ENCODE measurements at places on chromosomes 7 and 10. TPM values are rescaled to one million over a fixed set of nuclear protein-coding genes. Genes with fewer than 3 reads are reported as not detected.
A peak's percentile ranks its signal among the peaks of the same experiment; 100 is the strongest.

DNA sequence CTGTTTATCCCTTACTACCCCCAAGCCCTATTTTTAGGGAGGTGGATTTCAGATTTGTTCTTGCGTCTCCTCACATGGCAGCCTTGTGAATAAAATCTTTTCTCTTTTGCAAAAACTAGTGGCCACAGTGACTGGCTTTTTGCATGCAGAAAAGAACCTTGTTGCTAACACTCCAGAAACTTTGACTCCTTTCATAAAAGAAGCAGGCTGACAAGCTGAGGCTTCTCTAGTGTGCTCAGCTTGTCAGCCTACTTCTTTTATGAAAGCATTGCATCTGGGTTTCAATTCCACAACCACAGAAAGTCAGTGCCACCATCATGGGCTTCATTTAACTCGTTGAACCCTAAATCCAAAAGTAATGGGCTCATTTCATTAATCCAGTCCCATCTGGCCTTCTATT is 761.0 kb upstream of the COBL start:
- no peak for DNase-seq

- no peak for DNase-seq
These were observed 28.7 kb upstream of the ARHGAP22 start for GRCh38 chr10:48633381-48634197.

DNA sequence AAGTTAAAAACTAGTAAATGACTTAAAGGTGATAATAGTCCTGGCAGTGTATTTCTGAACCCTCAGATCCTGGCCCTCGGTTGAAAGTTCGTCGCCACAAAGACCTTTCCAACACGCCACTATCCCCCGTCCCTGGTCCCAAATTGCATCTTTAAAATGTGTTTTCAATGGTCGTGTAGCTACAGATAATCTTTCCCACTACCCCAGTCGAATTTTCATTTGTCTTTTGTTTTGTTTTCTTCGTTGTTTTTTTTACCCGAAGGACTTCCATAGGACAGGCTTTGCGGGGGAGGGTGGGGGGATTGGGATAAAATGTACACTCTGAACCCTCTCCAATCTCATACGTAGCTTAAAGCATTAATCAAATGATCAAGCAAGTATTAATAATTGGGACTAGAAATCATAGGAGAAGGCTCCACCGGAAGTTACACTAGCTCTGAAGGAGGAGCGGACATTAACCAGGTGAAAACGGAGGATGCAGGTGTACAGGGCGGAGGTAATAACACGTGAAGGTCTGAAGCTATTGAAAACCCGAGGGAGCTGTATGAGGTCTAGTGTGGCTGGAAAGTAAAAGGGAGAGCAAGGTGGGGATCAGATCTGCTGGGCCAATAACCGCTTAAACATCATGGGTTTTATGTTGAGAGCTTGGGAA is 32.8 kb upstream of the PHF14 start:
- DNase-seq = no peak

GRCh38 chr10:89567576-89568245 is 32.3 kb upstream of the SLC16A12 start:
- no peak for DNase-seq

DNA sequence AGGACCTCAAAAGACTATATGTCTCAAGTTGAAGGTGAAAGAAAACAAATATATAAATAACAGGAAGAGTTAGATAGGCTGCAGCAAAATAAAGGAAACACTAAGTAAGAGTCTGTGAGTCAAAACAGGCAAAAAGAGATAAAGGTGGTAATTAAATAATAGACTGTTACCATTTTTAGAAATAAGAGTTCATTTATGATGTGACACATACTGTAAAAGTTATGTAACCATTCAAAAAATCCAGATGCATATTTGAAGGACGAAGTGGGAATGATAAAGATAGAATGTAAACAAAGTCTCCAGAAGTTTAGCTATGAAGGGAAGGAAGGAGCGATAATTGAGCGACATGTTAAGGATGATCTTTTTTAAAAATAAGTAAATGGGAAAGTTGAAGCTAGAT is 50.5 kb downstream of the HECTD2 start:
- DNase-seq = no peak

- DNase-seq = no peak
These were observed 55.1 kb upstream of the ZEB1 start for GRCh38 chr10:31263903-31264302.

DNA sequence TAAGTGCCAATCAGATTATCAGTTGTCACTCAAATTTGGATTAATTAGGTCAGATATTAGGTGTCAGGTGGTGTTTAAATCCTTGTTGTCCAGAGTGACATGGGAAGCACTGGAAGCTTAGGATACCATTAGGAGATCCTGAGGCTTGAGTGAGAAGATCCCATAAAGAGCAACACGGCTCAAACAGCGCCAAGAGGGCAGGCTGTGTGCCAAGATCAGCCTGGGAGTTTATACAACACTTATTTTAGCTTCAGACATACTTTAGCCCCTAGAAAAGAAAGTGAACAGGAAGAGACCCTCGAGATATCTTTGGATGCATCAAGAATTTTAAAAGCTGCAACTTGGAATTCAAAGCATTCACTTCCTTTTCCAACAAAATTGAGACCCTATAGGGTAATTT is 14.2 kb upstream of the ACTA2 start:
- no peak for DNase-seq

DNA sequence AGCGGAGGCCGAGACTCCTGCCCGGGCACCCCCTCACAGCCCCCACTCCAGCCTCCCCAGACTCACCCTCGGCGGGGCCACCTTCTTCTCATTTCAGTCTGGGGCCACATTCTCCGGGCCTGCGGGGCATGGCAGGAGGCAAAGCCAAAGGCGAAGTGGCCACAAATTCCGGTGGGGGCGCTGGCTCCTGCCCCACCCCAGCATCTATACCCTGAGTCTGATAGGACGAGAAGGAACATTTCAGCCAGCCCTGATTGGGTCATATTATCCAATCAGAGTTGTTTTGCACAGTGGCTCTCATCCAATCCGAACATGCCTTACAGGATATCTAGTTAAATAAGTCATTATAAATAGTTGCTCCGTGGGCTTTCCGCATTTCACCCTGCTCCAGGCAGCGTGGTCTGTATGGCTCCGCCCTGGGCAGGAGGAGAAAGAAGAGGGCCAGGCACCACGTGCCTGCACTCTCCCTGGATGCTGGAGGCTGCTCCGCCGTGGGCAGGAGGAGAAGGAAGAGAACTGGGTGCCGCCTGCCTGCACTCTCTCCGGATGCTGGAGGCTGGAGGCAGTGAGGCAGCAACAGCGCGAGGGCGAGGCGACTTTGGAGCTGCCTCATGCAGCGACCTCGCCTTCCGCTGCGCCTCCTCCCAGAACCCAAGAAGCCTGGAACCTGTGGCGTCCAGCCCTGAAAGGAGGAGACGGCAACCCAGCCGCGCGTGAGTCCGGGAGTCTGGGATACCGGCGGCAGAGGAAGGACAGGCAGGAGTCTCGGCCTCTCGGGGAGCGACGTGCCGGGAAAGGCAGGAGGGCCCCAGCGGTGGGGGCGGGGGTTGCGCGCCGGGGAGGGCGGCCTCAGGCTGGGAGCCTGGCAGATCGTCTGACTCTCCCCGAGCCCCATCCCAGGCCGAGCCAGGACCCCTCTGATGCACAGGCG is 162.9 kb downstream of the ZNF33B start:
- DNase-seq = no peak

DNA sequence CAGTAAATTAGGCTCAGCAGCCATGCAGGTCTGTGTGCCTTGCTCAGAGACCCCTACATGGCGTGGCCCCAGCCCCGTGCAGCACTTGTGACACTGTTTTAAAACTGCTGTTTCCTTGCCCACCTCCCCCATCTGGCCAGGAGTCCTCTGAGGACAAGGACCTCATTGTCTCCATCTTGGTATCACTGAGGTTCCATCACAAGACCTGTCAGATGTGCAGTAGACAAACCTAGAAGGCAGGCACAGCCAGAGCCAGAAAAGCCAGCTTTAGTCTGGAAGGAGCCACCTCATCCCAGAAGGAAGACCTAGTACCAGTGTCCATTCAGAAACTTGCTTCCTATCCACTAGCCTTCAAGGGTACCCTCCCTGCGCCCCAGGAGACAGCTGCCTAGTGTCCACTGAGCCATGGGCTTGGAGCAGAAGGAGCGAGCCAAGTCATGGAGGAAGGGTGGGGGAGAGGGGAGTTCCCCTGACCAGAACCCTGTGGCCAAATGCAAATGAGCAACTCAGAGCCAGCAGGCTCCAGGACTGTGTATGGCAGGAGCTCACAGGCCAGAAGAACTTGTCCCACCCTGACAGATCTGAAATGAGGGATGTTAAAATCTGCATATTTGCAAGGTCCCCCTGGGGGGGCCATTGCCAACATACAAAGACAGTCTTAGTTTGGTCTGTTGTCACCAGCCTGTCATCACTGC is 176.1 kb downstream of the SH3PXD2A start:
- DNase-seq = no peak

DNA sequence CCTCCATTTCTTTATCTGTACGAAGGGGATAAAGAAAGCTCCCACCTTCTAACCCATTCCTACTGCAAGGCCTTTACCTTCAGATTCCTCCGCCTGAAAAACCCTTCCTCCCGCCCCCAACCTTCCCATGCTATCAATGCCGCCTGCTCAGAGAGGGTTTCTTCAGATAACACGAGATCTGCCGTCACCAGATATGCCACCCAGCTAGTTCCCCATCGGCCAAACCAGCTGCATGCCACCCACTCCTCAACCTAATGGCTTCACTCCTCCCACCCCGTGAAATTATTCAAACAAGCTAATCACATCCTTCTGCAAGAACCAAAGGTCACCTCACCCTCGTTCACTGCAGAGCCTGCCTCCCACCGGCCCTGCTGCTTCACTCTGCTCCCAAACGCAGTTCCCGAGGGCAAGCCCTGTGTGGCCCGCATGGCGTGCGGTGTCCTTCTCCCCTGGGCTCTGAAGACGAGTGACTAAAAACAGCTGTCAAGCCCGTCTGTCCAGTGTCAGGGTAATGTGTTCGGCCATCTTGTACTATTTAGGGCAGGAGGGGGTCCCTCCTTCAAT is 46.8 kb upstream of the TMEM213 start:
- no peak for DNase-seq

- no peak for DNase-seq
These were observed 100.0 kb upstream of the KCNMA1 start for GRCh38 chr10:77737608-77738007.

DNA sequence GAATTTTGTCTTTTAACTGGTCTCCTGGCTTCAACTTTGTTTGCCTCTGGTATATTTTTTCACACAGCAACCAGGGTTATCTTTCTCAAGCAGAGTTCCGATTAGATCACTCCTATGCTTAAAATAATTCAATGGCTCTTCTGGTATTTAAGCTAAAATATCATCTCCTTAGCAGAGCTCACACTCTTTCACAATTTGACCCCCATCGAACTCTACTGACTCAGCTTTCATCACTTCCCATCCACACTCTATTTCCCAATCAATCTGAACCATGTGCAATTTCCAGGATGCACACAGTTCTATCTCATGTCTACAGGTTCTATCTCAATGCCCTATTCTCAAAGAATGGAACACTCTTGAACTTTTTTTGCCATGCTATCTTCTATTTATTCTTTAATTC is 809.5 kb downstream of the GRID1 start:
- DNase-seq = no peak

GRCh38 chr10:14302035-14302434 is 28.7 kb downstream of the FRMD4A start:
- DNase-seq = no peak

DNA sequence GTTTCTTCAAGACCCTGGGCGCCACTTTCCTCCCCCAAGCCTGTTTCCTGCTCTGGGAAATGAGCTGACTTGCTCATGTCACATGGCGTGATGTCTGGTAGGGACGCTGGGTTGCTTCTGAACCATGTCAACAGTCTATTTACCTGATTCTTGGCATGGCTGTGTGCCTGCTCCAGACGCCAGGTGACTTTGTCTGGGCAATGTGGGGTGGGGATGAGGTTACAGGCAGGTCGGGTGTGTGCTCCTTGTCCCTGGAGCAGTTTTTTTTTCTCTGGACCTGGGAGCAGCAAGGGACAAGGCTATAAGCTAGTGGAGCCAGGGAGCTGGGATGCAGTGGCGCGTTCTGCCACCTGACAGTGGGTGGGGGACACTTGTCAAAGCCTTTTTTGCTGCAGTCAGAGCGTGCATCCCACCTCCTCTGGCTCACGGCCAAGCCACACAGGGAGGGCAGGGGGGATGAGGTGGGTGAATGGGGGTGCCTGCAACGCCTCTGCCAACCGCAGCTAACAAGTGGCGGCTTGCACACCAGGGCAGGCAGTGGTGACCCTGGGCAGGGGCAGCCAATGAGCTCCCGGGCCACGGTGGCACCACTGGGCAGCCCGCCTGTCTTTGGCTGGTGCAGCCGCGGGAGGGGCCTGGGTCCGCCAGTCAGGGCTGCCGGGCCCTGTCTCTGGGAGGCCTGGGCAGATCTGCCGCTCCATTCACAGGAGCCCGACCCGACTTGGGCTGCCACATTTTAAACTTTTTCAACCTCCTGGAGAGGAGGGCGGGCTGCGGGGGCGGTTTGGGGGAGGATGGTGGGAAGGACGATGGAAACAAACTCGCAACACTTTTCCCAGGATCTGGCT is 22.9 kb downstream of the DNAJB12 start:
- DNase-seq = peak; percentile 56

GRCh38 chr10:71693377-71693776 is 26.2 kb downstream of the C10orf105 start:
- DNase-seq = no peak

DNA sequence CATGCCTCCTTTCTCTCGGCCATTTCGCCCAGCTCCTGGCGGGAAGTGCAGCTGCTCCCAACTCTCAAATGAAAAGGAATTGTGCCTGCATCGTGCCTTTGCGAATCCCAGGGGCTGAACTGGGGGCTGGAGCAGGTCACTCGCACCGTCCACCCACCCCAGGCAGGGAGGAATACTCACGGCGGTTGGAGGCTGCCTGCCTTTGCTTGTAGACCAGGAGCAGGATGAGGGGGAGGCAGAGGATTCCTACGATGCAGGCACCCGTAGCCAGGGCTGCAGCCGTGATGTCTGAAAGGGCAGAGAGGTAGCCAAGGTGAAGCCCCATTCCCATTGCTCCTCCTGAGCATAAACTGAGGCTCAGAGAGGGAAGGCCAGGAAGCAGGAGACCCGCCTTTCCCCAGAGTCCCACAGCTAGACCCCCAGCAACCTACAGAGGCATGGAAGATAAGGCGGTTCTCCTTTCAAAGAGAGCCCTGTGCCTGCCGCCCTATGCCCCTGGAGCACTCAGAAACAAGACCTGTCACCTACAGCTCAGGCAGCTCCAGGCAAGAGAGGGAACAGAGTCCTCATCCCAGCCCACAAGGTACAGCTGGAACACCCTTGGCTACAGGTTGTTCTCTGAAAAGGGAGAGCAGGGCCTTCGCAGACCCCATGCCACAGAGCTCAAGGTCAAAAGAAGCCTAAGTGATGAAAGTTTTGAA is 18.0 kb downstream of the VSIR start:
- DNase-seq = no peak

GRCh38 chr7:84684836-84685480 is 490.4 kb upstream of the SEMA3A start:
- no peak for DNase-seq

DNA sequence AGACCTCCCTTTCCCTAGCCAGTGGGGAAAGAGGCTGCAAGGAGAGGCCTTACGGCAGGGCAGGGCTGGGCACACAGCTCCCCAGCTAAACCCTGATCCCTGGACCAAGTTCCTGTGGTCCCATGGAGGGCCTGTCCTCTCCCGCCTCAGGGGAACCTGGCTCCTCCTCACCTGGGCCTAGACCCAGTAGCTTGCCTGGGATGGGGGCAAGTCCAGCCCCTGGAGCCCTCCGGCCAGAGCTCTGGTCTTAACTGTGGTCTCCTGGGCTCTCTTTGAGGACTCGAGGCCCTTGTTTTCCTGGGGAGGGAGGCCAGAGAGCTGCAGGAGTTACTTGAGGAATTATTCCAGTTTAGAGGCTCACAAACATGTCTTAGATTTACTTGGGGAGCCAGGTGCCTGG is 1.5 kb downstream of the ZP3 start:
- DNase-seq = no peak

Gene SLC18A3
- 0.72 TPM for total RNA-seq

Gene SIRT1
- total RNA-seq = 17.3 TPM

Gene PLXNA4
- 3.5 TPM for total RNA-seq

Gene TLL2
- total RNA-seq = 0.41 TPM

Gene CDH23
- total RNA-seq = 0.54 TPM
